ENCODE measurements at places on chromosomes 5 and 9. TPM values are rescaled to one million over a fixed set of nuclear protein-coding genes. Genes with fewer than 3 reads are reported as not detected.

- no peak for DNase-seq
Observed at GRCh38 chr5:92050970-92051369, 667.9 kb upstream of the ARRDC3 start.

ARL14EPL gene
- total RNA-seq: not detected

GRCh38 chr5:1257363-1257762 is 32.2 kb downstream of the SLC6A18 start:
- no peak for DNase-seq

DNA sequence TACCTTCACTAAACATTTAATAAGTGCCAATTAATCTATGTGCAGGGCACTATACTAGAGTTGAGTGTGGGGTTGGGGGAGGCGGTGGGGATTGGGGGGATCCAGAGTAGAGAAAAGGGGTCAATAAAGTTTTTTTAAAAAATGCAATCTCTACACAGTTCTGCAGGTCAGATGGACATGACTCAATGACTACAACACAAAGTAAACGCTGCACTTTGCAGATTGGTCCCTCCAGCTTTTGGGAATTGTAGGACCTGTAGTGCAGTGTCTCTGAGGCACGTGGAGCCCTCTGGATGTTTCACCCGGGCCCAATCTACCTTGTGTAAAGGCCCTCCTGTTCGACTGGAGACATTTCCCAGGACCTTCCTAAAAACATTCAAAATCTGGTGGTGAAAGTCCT is 43.5 kb downstream of the SEMA6A start:
- no peak for DNase-seq

- DNase-seq: no peak
Observed at GRCh38 chr5:180640611-180640860, 8.9 kb downstream of the FLT4 start.

Data from epithelial cell of proximal tubule (primary cell).